Breast epithelium (tissue), 4 donors: ENCODE measurements at places on chromosomes 4 and X.

- no peak for DNase-seq
Measured at GRCh38 chrX:68419975-68420374, 13.3 kb downstream of the OPHN1 start.

- no peak for DNase-seq
Measured at GRCh38 chr4:182886768-182887167, 30.4 kb downstream of the DCTD start.

DNA sequence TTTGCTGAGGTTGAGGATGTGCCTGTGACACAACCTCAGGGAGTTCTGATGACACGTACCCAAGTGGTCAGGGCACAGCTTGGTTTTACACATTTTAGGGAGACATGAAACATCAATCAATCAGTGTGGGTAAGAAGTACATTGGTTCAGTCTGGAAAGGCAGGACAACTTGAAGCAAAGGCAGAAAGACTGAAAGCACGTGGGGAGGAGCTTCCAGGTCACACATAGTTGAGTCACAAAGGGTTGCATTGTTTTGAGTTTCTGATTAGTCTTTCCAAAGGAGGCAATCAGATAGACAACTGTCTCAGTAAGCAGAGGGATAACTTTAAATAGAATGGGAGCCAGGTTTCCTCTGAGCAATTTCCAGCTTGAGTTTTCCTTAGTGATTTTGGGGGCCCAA is 1910.0 kb upstream of the AGA start:
- DNase-seq, result no peak

DNA sequence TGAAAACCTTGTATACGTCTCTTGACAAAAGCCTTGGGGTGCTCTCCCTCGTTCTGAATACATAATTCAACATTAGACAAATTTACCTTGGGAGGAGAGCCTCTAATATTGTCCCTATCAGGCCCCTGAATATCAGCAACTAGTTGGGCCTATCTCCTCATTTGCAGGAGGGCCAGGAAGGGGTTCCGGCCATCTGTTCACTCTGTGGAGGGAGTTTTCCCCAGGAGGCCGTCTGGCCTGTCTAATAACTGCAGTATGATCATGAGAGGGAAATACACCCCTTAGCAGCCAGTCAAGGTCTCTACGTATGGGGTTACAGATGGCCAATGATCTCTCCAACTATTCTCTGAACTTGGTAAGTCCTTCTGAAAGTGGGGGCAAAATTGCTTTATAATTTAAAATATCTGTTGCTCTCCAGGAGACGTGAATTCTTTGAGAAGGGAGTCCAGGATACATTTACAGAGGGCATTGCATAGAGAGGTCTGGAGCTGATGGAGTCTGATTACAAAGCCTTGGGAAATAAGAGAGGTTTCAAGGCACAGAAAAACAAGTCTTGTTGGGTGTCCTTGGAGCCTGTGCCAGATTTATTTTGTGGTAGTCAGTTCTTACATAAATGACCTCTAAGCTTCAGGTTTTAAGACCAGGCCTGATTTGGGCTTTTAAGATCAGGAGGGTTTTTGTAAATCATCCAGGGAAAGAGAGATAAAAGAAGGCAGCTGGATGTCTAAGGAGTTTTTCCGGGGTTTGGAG is 48.2 kb upstream of the UXT start:
- no peak for DNase-seq
